ENCODE measurements at places on chromosomes 11 and 22.

DNA sequence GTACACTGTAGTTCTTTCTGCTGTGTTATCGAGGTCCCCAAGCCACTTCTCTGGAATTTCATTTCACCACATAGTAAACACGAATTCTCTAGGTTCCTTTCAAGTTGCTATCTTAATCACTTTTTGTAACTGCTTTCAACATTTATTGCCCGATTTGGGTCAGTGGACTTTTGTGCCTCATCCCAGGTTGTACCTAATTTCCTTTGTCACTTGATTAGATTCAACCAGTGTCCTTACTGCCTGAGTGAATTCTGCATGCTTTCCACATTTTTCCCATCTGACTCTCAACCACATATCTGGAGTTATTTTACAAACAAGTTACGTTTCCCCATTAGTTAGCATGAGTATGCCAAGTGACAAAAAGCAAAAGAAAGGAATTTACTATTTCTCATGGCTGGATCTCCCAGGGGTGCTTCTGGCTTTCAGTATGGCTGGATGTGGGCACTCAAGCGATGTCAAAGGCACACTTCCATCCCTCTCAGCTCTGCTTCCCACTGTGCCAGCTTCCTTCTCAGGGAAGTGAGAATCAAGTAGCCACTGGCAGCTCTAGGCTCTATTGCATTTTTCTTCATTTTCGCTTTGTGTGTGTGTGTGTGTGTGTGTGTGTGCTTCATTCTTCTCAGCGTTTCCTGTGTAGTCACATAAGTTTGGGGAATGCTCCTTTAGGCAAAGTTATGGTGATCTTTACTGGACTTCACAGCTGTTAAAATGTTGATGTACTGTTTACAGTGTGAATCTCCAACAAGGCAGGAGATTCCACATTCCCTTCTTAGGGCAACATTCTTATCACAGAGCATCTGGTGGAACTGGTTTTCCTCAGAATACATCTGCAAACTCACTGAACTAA, 128.9 kb downstream of the DBX1 start:
- no peak for DNase-seq

DNA sequence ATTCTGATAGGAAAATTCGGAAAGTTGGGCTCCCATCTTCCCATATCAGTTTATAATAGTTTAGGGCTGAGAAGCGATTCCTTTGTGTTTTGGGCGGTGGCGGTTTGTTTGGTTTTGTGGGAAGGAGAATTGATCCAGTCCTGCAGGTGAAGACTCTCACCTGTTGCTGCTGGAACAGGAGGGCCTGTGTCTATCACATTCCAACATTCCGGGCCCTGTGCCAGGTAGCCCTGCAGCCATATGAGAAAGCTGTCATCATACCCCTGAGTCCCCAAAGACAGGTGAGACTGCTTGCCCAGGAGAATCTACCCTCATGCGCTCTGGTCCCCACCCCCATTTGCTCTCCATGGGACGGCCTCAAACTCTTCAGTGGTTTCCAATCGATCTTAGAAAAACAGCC, 62.1 kb downstream of the TRAF6 start:
- no peak for DNase-seq

DNA sequence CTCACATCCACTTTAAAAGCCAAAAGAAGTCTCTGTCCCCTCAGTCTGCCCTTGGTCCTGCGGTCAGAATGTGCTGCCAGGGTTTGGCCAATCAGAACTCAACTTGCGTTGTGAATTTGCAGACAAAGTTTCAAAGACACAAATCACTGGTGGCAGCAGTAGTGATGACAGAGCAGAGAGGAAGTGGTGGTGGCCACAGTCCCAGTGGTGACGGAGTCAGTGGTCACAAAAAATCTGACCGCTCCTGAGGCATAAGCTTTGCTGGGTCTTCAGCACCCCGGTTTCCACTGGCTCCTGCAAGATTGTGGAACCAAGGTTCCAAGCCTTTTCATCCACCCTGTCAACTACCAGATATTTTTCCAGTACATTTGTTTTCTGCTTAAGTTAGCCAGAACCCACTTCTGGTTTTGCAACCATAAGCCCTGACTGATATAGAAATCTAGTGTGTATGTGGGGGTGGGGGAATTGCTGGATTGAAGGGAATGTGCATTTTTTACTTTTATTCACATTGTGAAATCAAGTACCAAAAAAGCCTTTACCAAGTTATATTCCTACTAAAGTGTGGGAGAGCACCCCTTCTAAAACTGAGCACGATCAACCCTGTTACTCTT, 112.3 kb downstream of the TMPRSS5 start:
- no peak for DNase-seq

GRCh38 chr11:64793271-64794160, 9.5 kb downstream of the MAP4K2 start:
- DNase-seq: no peak

- DNase-seq: no peak
These were observed 35.7 kb upstream of the LDHA start for GRCh38 chr11:18358646-18359045.

- no peak for DNase-seq
These were observed 332.8 kb upstream of the MTNR1B start for GRCh38 chr11:92636543-92637188.

GRCh38 chr22:44753189-44754042, 1.0 kb downstream of the ARHGAP8 start:
- no peak for DNase-seq

- no peak for DNase-seq
These were observed 59.5 kb upstream of the PRSS23 start for GRCh38 chr11:86740628-86741483.

GRCh38 chr22:33561149-33561807, 359.0 kb downstream of the LARGE1 start:
- no peak for DNase-seq

- DNase-seq: no peak
These were observed 546 bp downstream of the DRAP1 start for GRCh38 chr11:65919573-65920371.

- DNase-seq: no peak
These were observed 10.6 kb upstream of the XBP1 start for GRCh38 chr22:28810821-28811491.

- no peak for DNase-seq
These were observed 5.7 kb downstream of the PATE2 start for GRCh38 chr11:125772834-125773505.

GRCh38 chr11:64208796-64209562, 2.5 kb downstream of the FERMT3 start:
- no peak for DNase-seq
